ENCODE measurements at places on chromosomes 7 and 10. TPM values are rescaled to one million over a fixed set of nuclear protein-coding genes. Genes with fewer than 3 reads are reported as not detected.
A peak's percentile ranks its signal among the peaks of the same experiment; 100 is the strongest.

- no peak for DNase-seq
These were observed 52.8 kb downstream of the ABLIM1 start for GRCh38 chr10:114605155-114605797.

DNA sequence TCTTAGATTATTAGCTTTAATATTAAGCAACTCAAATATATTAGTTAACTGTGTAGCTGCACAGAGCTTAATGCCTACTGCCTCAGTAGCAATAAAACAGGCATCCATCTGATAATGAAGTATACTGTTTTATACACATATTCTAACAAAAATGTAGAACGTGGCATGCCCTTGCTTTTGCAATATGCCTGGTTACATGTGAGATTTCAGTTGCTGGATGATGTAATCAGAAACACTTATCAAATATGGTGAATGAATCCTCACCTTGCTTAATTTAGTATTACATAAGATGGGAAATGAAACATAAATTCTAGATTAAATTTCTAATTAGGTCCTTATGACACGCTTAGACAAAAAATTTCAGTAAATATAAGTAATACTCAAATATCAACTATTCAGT, 8.0 kb downstream of the DNAJC1 start:
- DNase-seq: no peak

ZNF853 gene
- 0.88 TPM for total RNA-seq

GRCh38 chr10:15209827-15210509, 41.5 kb upstream of the NMT2 start:
- DNase-seq: peak; percentile 23

DNA sequence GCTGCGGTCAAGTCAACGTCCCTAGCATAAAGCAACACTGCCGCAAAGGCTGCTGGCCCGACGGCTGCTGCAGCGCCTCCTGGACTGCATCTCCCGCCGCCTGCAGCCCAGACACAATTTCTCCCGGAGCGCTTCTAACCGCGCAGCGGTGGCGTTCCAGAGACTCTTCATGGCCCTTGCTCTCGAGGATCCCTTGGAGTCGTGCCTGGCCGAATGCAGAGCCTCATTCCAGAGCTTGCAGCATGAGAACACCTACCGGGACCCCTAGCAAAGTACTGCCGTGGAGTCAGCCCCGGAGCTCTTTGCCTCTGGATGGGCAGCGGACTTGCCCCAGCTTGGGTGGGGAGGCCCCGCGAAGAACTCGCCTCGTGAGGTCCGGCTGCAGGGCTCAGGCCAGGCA, 79.7 kb upstream of the ZNF32 start:
- DNase-seq: no peak

GRCh38 chr10:86958901-86959736, 720 bp downstream of the SNCG start:
- DNase-seq: peak; percentile 80

DNA sequence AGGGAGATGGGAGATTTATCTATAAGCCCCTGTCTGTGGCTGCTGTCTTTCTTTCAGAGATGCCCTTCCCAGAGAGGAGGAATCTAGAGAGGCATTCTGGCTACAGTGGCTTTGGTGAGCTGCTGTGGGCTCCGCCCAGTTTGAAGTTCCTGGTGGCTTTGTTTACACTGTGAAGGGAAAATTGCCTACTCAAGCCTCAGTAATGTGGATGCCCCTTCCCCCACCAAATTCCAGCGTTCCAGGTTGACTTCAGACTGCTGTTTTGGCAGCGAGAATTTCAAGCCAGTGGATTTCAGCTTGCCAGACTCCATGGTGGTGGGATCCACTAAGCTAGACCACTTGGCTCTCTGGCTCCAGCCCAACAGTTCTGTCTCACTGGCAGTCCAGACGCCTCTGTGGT, 951.6 kb downstream of the CCSER2 start:
- peak; percentile 27 for DNase-seq

DNA sequence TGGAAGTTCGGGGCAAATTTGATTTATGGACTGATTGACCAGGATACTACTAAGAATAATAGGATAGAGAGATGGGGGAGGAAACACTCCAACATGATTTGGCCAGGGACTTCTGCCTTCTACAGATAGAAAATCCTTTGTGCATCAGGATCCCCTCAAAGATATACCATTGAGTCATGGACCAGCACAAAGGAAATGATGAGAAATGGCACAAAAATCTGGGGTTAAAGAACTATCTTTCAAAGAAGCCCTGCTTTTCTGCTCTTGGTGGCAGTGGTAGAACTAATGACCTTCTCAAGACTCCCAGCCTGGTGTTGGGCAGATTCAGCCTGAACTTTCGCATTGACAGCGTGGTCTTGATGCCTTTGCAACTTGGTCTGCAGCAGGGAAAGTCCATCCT, 27.6 kb upstream of the LAMB1 start:
- DNase-seq: peak; percentile 89

- DNase-seq: no peak
These were observed 67.3 kb downstream of the PTN start for GRCh38 chr7:137276189-137276588.

DNA sequence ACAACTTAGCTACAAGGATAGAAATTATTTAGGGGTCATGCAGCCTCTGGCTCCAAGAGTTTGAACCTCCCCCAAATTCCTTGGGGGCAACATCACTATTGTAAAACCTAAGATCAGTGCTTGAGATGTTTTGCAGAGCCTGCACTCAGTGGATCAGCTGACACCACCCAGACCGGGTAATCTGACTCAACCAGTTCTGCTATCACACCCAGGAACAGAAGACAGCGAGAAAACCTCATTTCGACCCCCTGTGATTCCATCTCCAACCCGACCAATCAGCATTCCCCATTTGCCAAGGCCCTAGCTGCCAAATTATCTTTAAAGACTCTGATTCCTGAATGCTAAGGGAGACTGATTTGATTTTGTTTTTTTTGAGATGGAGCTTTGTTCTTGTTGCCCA, 5.2 kb downstream of the TACR2 start:
- DNase-seq: no peak

DNA sequence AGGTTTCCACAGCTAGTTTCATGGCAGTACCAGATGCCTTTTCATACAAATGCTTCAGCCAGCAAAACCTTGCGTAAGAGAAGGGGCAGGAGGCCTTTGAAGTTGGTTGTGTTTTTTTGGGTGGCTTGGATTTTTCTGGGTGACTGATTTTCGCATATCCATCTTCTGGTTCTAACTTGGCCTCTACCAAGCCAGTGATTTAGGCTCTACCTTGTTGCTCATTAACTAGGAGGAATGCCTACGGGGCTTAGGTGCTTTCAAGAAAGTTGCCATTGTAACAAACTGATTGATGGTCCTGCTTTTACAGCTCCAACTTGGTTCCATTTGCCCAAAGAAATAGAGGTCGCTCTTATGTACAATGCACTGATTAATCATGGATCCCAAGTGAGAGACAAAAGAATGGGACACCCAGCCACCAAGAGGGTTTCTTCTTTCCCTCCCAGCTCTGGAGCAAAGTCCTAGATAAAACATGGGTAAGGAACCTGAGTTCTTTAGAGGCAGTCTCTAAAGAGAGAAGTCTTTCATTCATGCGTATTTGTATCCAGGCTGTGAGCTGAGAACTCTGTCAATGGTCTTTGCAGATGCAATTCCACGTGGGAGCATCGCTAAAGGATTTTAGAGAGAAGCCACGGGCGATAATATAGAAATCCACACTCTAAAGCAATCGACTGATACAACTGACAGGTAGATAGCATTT, 92.1 kb upstream of the FGFR2 start:
- no peak for DNase-seq

KLF14 gene
- total RNA-seq: 0.20 TPM

DNA sequence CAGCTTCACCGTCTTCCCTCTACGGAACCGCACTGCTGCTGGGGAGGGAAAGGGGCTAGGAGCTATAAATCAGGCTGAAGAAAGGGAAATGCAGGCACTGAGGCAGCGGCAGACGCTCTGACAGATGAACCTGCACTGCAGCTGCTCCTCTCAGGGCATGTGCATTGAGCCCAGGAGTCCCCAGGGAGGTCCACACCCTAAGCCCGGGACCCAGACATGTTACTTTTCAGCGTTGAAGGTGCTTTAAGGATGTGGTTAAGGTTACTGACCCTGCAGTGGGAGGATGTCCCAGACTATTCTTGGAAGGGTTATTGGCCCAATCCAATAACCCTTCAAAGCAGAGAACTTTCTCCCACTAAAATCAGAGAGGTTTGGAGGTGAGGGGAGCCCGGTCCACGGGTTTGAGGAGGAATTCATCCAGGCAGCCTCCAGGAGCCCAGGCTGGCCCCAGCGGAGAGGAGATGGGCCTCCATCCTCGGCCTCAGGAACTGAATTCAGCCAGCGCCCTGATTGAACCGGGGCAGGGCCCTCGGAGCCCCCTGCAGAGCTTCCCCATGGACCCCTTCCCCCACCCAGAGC, 75.4 kb downstream of the ADARB2 start:
- no peak for DNase-seq

TRIM4 gene
- 12.5 TPM for total RNA-seq

DNA sequence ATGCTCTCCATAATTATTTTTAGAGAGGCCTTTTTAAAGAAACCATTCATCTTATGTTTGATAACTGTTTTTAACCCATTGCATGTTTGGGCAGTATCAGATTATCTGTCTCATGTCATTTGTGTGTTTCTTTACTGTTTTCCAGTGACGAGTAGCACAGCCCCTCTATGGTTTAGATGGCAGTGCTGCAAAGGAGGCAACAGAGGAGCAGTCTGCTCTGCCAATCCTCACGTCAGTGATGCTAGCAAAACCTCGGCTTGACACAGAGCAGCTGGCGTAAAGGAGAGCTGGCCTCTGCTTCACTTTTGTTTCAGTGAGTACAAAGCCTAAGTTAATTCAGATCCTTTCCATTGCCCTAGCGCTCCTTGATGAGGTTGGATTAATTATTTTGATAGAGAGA, 80.4 kb upstream of the GARIN1A start:
- DNase-seq: no peak

- peak; percentile 18 for DNase-seq
These were observed 1.2 kb downstream of the EZH2 start for GRCh38 chr7:148882841-148883265.

GRCh38 chr7:135366843-135367508, 133.3 kb downstream of the STRA8 start:
- no peak for DNase-seq

FBXO24 gene
- total RNA-seq: 0.37 TPM

PTPRE gene
- total RNA-seq: 24.6 TPM

GRIFIN gene
- not detected for total RNA-seq

DNA sequence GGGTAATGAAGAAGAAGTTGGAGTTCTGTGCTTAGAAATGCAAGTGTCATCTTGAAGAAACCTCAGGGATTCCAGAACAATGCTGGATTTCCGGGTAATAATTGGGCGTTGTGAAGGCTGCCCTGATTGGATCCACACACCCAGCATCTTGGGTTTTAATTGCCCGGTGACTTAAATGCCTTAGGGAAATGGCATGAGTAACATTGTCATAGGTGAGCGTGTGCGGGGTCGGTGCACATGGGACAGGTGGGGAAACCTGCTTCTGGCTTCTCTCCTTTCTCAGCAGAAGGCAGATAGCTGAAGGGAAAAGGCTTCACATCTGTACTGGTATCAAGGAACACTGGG, 15.2 kb upstream of the CAMK1D start:
- DNase-seq: no peak

PPIF gene
- 86.7 TPM for total RNA-seq

DNAJB12 gene
- total RNA-seq: 53.5 TPM

Data from HT1080 (cell line).